Lung (tissue), 17 donors: ENCODE measurements at places on chromosomes 3 and 15.

GRCh38 chr3:171845481-171846284 is 2.5 kb downstream of the TMEM212 start:
- peaks cover 5% of the 10 kb centered on the region for H3K4me1 ChIP-seq
- no peak overlapping the region for H3K27ac ChIP-seq
- no peaks in the 10 kb centered on the region for H3K36me3 ChIP-seq
- no peak for DNase-seq
- H3K4me3 ChIP-seq: no peak overlapping the region

GRCh38 chr15:68601206-68602197 is 22.7 kb downstream of the CORO2B start:
- no peaks in the 10 kb centered on the region for H3K27me3 ChIP-seq
- DNase-seq: peak; percentile 53
- H3K36me3 ChIP-seq: no peaks in the 10 kb centered on the region

- no peaks in the 10 kb centered on the region for H3K27me3 ChIP-seq
- no peaks in the 10 kb centered on the region for H3K36me3 ChIP-seq
Observed at GRCh38 chr3:171058058-171058457, 31.5 kb upstream of the SLC2A2 start.

DNA sequence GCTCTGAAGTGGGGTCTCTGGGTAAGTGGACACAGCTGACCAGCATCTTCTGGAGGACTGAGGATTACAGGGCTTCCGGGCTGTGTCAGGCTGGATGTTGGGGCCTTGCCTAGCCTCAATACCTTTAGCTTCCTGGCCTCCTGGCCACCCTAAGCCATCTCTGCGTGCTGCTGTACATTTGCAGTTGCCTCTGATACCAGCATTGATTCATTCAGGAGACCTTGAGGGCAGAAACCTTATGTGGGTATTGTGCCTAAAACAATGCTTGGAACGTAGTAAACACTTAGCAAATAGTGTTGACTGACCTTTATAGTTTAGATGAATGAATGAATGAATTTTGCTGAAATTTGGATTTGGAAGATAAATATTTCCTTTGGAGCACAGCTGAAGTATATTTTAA is 97.0 kb downstream of the FLNB start:
- H3K4me1 ChIP-seq: peaks cover 4% of the 10 kb centered on the region
- H3K36me3 ChIP-seq: peaks cover 37% of the 10 kb centered on the region
- H3K27ac ChIP-seq: no peak overlapping the region
- H3K27me3 ChIP-seq: no peaks in the 10 kb centered on the region

DNA sequence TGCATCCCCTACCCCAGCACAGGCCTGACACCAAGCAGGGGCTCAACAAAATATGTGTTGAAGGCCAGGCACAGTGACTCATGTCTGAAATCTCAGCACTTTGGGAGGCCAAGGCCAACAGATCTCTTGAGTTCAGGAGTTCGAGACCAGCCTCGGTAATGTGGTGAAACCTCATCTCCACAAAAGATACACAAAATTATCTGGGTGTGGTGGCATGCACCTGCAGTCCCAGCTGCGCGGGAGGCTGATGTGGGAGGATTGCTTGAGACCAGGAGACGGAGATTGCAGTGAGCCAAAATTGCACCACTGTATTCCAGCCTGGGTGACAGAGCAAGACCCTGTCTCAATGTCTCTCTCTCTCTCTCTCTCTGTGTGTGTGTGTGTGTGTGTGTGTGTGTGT is 30.7 kb upstream of the CYP11A1 start:
- H3K27me3 ChIP-seq: no peaks in the 10 kb centered on the region
- no peak overlapping the region for H3K4me3 ChIP-seq
- no peaks in the 10 kb centered on the region for H3K4me1 ChIP-seq
- H3K27ac ChIP-seq: no peak overlapping the region
- no peaks in the 10 kb centered on the region for H3K36me3 ChIP-seq

- H3K27ac ChIP-seq: no peak overlapping the region
- no peaks in the 10 kb centered on the region for H3K4me1 ChIP-seq
- no peaks in the 10 kb centered on the region for H3K27me3 ChIP-seq
- no peaks in the 10 kb centered on the region for H3K36me3 ChIP-seq
- no peak for DNase-seq
Observed at GRCh38 chr15:97319291-97319690, 641.2 kb upstream of the ARRDC4 start.

- no peaks in the 10 kb centered on the region for H3K36me3 ChIP-seq
- no peaks in the 10 kb centered on the region for H3K27me3 ChIP-seq
- no peak overlapping the region for H3K4me3 ChIP-seq
Observed at GRCh38 chr15:53297828-53298227, 461.6 kb downstream of the WDR72 start.

DNA sequence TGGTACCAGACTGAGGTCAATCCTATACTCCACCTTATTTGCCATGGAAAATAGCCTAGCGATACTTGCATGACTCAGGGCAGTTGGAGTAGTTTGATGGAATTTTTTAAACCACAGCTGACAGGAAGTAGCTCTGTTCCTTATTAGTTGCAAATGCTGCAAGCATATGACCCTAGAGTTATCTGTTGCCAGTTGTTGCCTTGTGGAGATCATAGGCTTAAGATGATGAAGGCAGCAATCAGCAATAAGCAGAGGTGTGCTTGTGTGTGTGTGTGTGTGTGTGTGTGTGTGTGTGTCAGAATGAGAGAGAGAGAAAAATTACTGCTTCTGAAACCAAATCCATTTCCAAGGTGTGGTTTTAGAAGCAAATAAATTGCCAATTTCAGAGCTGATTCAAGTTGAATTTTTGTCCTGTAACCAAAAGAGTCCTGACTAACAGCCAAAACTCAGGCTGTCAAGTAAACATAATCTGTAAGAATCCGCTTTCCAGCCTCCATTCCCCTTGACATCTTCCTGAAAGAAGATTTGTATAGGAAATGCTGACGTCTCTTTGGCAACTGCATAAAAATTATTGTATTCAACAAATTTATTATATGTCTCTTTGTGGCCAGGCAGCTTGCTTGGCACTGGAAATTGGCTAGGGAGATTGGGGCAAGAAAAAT is 141.2 kb downstream of the SERPINI1 start:
- H3K36me3 ChIP-seq: no peaks in the 10 kb centered on the region
- H3K27me3 ChIP-seq: no peaks in the 10 kb centered on the region
- H3K27ac ChIP-seq: peak overlapping the region; percentile 6
- no peak overlapping the region for H3K4me3 ChIP-seq

- H3K4me1 ChIP-seq: peaks cover 1% of the 10 kb centered on the region
- peak; percentile 17 for DNase-seq
- no peak overlapping the region for H3K4me3 ChIP-seq
Observed at GRCh38 chr3:139121513-139122220, 77.0 kb upstream of the PRR23C start.

GRCh38 chr3:139561255-139561817 is 21.8 kb upstream of the RBP1 start:
- no peaks in the 10 kb centered on the region for H3K27me3 ChIP-seq
- H3K27ac ChIP-seq: no peak overlapping the region
- no peak for DNase-seq
- no peaks in the 10 kb centered on the region for H3K36me3 ChIP-seq
- no peaks in the 10 kb centered on the region for H3K4me1 ChIP-seq
- no peak overlapping the region for H3K4me3 ChIP-seq

GRCh38 chr15:64137226-64137833 is 14.2 kb upstream of the SNX22 start:
- no peak overlapping the region for H3K4me3 ChIP-seq
- no peak for DNase-seq
- peaks cover 5% of the 10 kb centered on the region for H3K4me1 ChIP-seq
- H3K27me3 ChIP-seq: no peaks in the 10 kb centered on the region

DNA sequence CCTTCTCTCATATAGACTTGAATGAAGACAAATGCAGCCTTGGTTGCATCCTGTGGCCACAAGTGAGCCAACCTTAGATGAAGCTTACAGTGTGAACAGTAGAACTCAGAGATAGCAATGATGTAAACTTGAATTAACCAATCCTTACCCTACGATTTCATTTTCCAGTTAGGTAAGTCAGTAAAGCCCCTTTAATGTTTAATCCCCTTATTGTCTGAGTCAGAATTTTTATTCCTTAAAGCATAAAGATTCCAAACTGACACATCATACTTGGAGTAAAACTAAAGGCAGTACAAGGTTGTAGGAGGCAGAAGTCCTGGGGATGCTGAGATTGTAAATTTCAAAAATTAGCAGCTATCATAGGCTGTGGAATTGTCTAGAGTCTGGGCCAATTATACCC is 507.8 kb upstream of the DPH6 start:
- H3K4me3 ChIP-seq: no peak overlapping the region
- DNase-seq: no peak
- H3K36me3 ChIP-seq: no peaks in the 10 kb centered on the region
- no peak overlapping the region for H3K27ac ChIP-seq
- H3K4me1 ChIP-seq: no peaks in the 10 kb centered on the region
- no peaks in the 10 kb centered on the region for H3K27me3 ChIP-seq

DNA sequence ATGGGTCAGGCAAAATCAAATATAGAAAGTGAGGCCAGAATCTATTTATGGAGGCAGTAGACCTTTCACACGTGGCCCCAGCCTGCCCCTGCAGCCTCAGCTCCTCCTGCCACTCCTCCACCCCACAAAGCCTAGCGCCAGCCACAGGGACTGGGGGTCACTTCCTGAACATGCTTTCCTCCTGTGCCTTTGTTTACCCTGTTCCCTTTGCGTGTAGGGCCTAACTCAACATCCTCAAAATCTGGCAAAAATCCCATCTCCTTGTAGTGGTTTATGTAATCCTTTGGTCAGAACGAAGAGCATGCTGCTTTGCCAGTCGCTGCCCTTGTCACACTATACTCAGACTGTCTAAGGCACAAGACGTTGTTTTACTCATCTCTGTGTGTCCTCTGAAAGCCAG is 39.6 kb downstream of the KBTBD12 start:
- H3K36me3 ChIP-seq: no peaks in the 10 kb centered on the region
- H3K27ac ChIP-seq: no peak overlapping the region
- H3K4me1 ChIP-seq: peaks cover 6% of the 10 kb centered on the region
- no peak overlapping the region for H3K4me3 ChIP-seq
- no peaks in the 10 kb centered on the region for H3K27me3 ChIP-seq

- no peaks in the 10 kb centered on the region for H3K4me1 ChIP-seq
- no peak overlapping the region for H3K27ac ChIP-seq
- no peak for DNase-seq
- H3K36me3 ChIP-seq: no peaks in the 10 kb centered on the region
- no peak overlapping the region for H3K4me3 ChIP-seq
Observed at GRCh38 chr3:29258161-29258560, 22.7 kb upstream of the RBMS3 start.
